Natural killer cell treated with Interleukin-12 subunit alpha and Interleukin-12 subunit beta and Interleukin-15 and Interleukin-18, amount 100 ng/mL, for 72 hours (primary cell): ENCODE measurements at places on chromosomes 1 and 21. TPM values are rescaled to one million over a fixed set of nuclear protein-coding genes. Genes with fewer than 3 reads are reported as not detected.

DEPDC1 gene
- 10.7 TPM for total RNA-seq

S100A9 gene
- total RNA-seq, result 13.7 TPM

CLDN17 gene
- total RNA-seq, result not detected

GOLT1A gene
- not detected for total RNA-seq

SH2D1B gene
- total RNA-seq, result 12.7 TPM

DNA sequence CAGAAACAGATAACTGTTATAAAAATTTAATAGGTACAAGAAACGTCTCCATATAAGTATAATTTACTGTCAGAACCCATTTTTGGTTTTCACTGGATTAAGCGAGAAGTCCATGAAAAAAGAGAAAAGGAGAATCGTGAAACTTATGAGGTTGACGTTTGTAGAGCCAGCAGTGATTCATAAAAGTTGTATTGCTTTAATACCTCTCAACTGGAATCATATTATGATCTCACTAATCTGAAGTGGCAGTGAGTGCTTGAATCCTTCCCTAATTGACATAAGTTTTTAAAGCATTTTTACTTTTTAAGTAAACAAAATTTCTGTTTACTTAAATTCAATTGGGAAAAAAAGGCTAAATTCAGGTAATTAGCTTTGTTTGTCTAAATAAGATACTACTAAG, 315.3 kb downstream of the TPR start:
- DNase-seq, result no peak

DNA sequence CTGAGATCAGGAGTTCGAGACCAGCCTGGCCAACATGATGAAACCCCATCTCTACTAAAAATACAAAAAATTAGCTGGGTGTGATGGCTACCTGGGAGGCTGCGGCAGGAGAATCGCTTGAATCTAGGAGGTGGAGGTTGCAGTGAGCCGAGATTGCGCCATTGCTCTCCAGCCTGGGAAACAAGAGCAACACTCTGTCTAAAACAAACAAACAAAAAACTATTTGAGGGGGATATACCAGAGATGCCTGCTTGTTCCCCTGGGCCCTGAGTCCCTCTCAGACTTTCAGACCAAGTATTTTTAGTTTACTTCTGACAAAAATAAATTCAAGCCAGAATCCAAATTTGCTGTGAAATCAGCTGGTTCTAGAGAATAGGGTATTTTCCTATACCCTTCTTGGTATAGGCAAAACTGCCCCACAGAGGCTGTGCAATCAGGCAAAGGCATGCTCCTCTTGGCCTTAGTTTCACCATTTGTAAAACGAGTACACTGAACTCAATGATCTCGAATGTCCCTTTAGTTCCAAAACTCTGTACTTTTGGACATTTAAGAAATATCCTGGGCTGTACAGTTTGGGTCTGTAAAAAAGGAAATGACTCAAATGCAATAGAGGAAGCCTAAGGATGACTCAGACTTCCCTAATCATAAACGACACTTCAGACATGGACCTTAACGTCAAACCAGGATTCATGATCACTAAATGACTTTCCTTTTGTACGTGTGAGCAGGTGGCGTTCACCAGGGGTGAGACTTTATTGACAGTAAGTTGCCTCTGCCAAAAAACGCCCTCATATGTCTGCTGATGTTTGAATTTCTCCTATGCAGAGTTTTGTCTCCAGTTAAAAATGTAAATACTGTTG, 16.1 kb downstream of the ENSA start:
- peak; percentile 79 for DNase-seq

GRCh38 chr1:81974883-81975555, 174.3 kb downstream of the ADGRL2 start:
- DNase-seq, result no peak

DNA sequence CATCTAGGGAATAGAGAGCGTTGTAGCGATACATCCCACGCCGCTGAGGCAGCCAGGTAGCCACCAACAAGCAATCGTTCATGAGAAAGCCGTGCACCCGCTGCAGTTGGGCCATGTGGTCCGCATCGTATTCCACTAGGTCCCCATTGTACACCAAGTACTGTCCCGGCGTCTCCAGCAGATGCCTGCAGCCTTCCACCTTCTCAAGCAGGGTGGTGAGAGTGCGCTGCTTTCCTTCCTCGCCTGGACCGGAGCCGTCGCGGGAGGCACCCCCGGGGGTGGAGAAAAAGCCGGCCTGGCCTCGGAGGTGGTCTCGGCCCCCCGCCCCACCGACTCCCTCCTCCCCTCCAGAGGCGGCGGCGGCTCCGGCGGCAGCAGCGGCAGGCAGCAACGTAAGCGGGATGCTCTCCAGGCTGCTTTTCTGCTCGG, 595 bp downstream of the EXOC8 start:
- DNase-seq, result peak; percentile 70

DNA sequence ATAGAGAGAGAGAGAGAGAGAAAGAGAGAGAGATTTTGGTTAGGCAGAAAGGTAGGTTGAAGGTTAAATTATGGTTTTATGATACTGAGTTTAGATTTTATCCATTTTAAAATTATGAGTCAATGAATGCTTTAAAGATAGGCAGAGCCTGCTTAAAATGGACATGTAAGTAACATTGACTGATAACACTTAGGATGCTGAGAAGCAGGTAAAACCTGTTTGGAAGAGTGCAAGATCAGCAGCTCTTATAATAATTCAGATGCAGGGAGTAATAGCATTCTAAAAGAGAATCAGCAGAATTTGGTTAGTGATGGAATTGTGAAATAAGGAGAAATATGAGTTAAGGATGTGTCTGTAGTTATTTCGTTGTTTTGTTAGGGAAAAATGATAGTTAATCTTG, 446.6 kb downstream of the PLA2G4A start:
- no peak for DNase-seq

GRCh38 chr1:225811622-225812487, 1.9 kb downstream of the EPHX1 start:
- DNase-seq, result no peak

DNA sequence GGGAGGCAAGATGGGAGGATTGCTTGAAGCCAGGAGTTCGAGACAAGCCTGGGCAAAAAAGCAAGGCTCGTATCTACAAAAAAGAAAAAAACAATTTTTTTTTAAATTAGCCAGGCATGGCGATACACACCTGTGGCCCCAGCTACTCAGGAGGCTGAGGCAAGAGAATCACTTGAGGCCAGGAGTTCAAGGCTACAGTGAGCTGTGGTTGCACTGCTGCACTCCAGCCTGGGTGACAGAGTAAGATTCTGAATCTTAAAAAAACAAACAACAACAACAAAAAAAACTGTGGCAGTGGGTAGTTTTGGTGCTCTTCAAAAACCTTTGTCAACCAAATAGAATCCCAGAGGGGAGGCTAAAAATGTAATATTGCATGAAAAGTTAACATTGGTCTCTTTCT, 734 bp downstream of the PTPN22 start:
- no peak for DNase-seq

GRCh38 chr1:163538667-163539066, 216.9 kb downstream of the NUF2 start:
- DNase-seq, result no peak

GRCh38 chr1:114609826-114610225, 28.4 kb upstream of the BCAS2 start:
- no peak for DNase-seq

DNA sequence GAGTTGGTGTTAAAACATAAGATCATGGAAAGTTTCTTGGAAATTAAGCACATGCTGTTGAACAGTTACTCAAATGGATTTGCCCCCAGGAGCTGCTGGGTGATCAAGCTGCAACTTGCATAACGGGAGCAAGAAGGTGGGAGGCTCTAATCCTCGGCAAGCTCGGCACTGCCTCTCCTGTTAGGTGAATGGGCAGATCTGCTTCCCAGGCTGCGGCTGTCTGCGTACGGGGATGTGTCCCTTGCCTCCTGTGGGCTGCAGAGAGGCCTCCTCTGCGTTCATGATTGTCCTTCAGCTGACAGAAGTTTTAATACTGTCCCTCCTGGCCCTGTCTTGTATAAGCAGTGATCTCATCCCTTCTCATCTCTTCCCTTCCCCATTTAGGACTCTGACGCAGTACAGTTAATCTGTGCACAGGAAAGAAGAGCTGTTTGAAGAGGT, 36.7 kb downstream of the ATP1A1 start:
- no peak for DNase-seq

DNA sequence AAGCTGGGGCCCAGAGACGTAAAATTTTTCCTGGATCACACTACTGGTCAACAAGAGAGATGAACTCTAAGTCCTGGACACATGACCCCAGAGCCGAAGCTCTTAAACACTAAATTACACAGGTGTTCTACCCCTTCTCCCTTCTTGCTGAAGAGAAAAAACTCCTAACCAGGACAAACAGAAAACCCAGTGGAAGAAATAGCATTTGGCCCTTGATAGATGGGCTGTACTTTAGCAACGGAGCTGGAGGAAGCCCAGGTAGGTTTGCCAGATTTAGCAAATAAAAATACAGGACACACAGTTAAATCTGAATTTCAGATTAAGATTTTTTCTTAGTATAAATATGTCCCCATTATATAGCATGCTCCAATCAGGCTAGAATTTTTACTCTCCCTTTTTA, 72.7 kb downstream of the DIRAS3 start:
- DNase-seq, result no peak

- DNase-seq, result no peak
Observed at GRCh38 chr1:23129846-23130245, 38.8 kb downstream of the LUZP1 start.

GRCh38 chr21:45740491-45741357, 97.2 kb downstream of the PCBP3 start:
- no peak for DNase-seq

- DNase-seq, result no peak
Observed at GRCh38 chr1:226351709-226352108, 42.7 kb upstream of the LIN9 start.

DNA sequence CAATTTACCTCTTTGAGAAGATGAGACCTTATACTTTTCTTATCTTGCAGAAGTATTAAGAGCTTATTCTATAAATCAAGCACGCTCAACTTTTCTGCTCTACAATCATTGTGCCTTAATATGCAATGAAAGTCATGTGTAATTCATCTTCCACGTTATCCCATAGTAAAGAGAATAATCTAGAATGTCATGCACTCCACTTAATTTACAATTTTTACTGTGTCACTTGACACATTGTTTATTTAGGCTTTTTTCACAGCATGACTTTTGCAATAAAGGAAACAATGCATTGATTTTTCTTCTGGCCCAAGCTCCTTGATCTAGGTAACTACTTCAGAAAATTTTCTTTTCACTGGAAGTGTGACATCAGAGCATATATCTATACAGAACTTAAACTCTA, 290.9 kb downstream of the HHIPL2 start:
- no peak for DNase-seq

DNA sequence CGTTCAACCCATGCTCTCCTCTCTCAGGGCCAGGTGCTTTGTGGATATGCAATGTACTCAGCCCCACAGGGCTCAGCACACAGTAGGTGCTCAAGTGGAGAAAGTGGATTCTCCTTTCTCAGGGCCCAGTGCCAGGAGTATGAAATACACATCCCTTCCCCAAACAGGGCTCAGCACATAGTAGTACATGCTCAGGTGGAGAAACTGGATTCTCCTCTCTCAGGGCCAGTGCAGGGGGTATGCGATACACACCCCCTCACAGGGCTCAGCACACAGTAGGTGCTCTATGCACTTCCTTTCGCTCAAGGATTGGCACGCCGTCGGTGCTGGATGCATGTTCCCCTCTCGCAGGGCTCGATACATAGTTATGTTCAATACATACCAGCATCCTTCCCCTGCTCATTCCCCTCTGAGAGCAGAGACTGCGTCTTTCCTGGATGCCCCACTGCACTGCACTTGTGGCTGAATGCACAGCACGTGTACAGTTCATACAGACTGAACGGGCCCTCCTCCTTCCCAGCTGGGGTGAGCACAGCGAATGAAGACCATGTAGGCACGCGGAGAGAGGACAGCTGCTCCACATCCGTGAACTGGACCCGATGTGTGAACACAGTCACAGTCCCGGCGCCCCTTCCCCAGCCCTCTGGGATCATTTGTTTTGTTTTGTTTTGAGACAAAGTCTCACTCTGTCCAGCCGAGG, 16.6 kb upstream of the DISP3 start:
- no peak for DNase-seq

- DNase-seq, result no peak
Observed at GRCh38 chr1:181143102-181143859, 54.8 kb downstream of the IER5 start.

DNA sequence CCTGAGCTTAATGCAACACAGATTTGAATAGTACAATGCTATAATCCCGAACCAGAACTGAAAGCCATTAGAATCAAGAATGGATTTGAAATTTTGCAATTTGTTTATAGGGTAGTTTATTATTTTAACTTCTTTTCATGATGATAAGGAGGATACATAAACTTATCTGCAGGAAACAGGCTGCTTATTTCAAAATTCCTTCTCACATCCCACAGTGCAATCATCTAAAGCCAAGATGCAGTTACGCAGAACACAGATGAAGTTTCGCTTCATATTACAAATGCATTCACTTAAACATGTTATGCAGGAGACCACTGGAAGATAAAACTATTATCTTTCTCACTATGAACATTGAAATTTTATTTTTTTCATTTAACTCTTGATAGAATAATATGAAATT, 1019.6 kb downstream of the PLA2G4A start:
- no peak for DNase-seq

GRCh38 chr21:35027563-35028450, 21.3 kb downstream of the RUNX1 start:
- DNase-seq, result no peak

DNA sequence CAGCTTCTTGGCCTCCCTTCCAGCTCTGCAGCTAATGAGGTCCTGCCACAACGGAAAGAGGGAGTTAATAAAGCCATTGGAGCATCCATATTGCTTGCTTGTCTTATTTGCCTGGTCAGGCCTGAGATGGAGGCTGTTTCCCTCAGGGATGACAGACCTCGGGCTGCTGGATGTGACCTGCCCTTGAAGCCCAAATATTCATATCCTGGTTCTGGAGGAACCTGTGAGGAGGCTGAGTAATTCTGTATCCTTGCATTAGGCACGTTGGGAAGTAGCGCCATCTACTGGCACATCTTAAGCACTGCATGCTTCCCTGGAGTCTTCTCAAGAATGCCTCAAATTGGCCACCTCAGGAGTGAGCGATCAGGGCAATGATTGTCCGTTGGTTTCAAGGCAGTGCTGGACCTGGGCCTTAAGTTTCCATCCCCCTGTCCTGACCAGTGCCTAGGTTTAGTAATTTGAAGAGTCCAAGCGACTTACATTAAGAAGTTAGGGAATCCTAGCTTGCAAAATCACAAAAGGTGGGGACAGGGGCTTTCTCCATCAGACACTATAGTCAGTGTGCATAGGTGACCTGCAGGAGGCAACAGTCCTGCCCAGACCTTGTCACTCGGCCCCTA, 13.8 kb upstream of the NASP start:
- DNase-seq, result peak; percentile 73

DNA sequence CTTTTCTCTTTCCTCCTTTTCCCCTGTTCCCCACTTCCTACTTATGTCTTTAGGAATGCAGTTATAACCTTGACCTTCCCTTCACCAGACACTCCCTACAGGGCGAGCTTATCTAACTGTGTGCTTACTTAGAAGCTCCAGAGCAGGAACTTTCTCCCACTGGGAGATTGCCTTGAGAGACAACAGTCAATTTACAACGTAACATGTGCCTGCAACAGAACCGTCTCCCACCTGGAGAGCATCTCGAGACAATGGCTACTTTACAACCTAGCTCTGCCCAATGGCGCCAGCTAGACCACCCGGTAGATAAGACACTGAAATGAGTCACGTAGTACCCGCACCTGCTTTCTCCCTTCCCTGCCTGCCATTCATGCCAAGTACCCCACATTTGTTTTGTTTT, 16.7 kb downstream of the HMGN1 start:
- DNase-seq, result no peak
